ENCODE measurements at places on chromosomes 7 and 10. TPM values are rescaled to one million over a fixed set of nuclear protein-coding genes. Genes with fewer than 3 reads are reported as not detected.

DNA sequence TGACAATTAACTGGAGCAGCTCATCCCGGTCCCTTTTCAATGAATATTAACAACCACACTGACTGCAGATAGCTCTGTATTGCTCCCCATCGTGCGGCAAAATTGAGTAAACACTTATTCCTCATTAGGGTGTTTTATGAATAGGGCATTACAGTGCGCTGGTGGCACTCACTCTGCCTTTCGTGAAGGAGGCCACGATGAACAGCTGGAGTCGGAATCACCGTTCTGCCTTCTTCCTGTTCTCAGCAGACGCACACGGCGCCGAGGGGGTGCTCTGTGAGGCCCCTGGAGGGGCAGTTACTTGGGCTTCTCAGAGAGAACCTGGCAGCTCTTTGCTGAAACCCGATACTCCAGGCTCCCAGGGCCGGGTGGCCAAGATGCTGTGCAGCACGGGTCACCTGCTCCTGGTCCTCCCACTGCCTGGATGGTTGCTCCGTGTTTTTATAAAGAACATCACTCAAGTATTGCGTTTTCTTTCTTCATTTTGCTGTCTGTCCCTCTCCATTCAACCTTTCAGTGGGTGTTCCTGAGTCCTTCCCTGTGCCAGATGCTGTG is 241.9 kb downstream of the GLRX3 start:
- DNase-seq, result no peak

PRKRIP1 gene
- 13.2 TPM for total RNA-seq

- DNase-seq, result no peak
These were observed 261.0 kb upstream of the KLF6 start for GRCh38 chr10:4046030-4046429.

- DNase-seq, result no peak
These were observed 187.7 kb downstream of the PTPN20 start for GRCh38 chr10:47098964-47099363.

DNA sequence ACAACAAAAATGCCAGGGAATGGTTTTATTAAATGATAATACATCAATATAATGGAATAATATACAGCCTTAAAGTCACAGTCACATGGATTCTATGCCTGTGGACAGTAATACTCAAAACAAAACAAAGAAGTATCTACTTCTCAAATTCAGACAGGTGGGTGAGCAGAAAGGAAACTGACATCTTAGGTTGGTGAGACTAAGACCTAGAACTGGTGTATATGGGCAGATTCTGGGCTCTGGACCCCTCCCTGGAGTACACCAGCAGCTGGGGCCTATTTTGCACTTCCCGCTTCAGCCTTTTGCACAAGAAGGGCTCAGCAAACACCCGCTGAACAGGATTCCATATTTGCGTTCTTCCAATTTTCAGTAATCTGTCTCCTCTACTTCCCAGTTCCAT is 5.4 kb upstream of the FIS1 start:
- DNase-seq, result no peak

DNA sequence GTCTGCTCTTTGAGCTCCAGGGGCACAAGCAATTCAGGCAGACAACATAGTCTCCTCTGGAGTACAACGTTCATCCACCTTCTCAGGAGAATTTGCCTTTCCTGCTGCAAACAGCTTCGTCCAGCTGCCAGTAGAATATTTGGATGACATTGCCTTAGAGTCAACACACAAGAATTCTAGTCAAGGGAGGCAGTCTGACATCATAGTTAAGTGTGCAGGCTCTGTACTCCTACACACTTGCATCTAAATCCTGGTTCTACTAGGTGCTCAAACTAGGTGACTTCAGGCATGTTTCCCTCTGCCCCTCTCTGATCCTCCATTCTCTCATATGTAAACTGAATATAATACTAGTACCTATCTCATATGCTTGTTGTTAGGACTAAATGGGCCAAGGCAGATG is 314.8 kb downstream of the HPSE2 start:
- no peak for DNase-seq

LIPJ gene
- total RNA-seq, result not detected

DNA sequence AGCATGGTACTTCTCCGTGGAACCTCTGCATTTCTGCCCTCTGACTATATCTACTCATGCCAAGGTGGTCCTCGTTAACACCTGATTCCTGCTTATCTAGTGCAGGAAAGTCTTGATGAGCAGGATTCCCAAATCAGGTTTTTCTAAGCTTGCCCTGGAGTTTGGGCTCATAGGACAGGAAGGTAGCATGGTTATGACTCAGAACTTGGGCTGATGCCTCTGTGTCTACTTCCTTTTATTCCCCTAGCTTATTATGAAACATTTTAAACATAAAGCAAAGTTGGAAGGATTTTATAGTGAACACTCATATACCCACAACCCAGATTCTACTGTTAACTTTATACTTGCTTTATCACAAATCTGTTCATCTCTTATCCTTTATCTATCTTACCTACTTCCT is 5.6 kb downstream of the SUFU start:
- DNase-seq, result no peak

ZNF727 gene
- not detected for total RNA-seq

ZPBP gene
- total RNA-seq, result not detected

DNA sequence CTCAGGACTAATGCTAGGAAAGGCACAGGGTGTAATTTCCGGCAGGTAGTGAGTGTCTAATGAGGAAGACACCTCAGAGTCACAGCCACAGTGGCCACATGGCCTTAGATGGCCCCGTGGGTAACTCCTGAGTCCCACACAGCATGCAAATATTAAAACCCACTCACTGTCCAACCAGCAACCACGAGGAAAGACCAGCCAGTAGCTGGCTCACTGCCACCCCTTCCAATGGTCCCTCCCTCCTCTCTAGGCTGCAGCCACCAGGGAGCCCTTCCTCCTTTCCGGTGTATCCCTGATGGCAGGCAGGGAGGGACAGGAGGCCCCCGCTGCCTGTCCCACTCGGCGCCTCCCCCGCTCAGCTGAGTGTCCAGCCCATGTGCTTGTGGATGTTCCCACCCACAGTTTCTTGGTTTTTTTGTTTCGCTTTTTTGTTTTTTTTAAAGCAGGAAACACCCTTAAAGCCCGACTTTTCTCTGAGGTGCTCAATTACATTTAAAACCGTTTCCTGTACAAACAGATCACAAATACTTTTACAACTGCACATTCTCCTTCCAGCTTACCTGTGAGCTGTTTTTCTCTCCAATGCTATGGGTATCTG is 9.2 kb downstream of the BNIP3 start:
- no peak for DNase-seq

GRCh38 chr10:22386503-22386902 is 41.2 kb downstream of the SPAG6 start:
- no peak for DNase-seq

GRCh38 chr10:78980815-78981214 is 88.0 kb upstream of the ZMIZ1 start:
- no peak for DNase-seq

- DNase-seq, result no peak
These were observed 2.9 kb upstream of the SPAG6 start for GRCh38 chr10:22342421-22342820.

- DNase-seq, result no peak
These were observed 33.3 kb upstream of the TM9SF3 start for GRCh38 chr10:96619796-96620773.

DNA sequence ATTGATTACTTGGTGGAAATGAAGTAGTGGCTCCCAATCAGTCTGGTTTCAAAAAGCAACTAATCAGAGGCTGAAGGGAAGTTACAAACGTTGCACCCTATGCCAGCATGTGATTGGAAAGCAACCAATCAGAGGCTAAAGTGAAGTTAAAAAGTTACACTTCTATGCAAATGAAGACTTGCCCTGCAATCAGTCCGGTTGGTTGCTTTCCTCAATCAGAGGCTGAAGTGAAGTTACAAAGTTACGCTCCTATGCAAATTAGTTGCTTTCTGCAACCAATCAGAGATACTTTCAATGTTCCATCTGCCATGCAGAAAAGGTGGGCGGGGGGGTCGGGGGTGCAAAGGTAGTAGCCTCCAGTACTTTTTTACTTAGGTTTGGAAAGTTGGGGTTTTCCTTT is 1077.1 kb downstream of the TYW1 start:
- DNase-seq, result no peak

NPTX2 gene
- 0.07 TPM for total RNA-seq

GRCh38 chr7:138442822-138443221 is 17.2 kb upstream of the TRIM24 start:
- DNase-seq, result no peak

- no peak for DNase-seq
These were observed 715.7 kb upstream of the SORCS1 start for GRCh38 chr10:107880185-107880584.

SH3PXD2A gene
- 5.8 TPM for total RNA-seq

CRTAC1 gene
- not detected for total RNA-seq

DNA sequence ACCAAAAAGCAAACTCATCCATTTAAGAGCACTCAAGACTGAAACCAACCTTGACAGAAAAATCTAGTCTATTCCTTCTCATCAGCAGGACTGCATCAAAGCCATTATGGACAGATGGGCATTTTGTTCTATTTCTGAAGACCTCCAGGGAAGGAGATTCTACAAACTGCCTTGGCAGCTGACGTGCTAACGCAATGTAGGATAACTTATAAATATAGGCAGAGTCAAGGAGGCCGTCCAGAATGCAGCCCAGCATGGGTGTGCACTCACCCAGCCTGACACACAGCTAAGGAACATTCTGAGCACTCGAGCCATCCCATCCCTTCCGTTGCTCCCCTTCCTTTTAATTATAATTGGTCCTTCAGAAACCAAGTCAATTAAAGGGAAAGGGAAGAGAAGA is 25.3 kb upstream of the NEBL start:
- no peak for DNase-seq

- DNase-seq, result no peak
These were observed 8.6 kb downstream of the IPMK start for GRCh38 chr10:58258977-58259692.

- DNase-seq, result no peak
These were observed 5.0 kb upstream of the PDK4 start for GRCh38 chr7:95601316-95601715.

TCF7L2 gene
- total RNA-seq, result 5.4 TPM

OR2A7 gene
- total RNA-seq, result 2.0 TPM

GRCh38 chr7:23450518-23450917 is 19.8 kb downstream of the IGF2BP3 start:
- no peak for DNase-seq

DNA sequence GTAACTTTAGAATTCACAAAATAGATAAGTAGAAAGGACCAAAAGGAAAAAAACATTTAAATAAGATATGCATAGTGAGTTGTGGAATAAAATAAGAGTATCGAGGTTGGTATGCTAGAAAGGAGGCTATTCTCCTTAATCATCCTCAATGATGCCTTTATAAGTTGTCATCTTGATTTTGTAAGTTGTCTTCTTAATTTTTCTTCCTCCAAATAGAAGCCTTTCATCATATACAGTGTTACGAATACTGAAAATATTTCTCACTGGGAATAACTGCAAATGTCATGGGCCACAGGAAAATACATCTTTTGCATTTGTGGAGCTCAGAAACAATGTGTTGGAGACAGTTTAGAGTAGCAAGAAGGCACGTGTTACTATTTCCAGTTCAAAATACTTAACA is 31.5 kb upstream of the PRTFDC1 start:
- DNase-seq, result no peak

DNA sequence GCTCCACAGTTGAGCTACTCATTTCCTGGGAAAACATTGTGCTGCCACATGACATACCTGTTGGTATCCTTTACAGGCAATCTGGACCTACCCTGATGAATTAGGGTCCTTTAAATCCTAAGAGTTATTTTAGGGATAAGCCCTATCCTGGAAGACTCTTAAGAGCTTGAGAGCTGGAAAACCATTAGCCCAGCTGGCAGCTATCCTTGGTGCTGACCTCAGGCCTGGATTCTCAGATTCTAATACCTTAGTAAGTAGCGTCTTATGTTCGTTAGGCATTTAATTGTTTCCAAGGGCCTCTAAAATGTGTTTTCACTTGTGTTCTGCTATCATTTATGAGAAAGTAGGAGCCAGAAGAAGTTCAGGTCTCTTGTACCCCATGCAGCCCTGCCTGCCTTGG is 93.0 kb upstream of the SORCS3 start:
- DNase-seq, result no peak

- no peak for DNase-seq
These were observed 5.7 kb downstream of the HECTD2 start for GRCh38 chr10:91415816-91416215.

DNA sequence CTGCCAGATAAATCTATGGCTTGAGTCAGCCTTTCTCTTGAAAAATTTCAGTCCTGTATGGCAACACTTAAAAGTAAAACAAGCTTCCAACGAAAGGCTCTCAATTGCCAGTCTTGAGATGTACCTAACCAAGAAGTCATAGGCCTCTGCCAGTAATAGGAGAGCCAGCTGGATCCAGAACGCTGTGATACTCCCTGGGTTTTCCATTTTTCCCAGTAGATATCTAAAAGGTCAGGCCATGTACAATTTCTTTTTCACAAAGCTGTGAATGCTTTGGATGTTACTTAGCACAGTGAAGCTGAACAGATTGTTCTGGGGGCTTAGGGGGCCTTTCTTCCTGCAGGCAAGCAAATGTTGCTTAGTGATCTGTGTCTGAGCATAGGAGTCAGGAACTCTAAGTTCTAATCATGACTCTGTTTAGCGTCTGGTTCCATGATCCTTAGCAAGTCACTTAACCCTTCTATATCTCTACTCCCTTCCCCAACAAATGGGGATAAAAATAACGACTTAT is 86.5 kb downstream of the ARMH3 start:
- no peak for DNase-seq

GRCh38 chr7:129729511-129729910 is 118.0 kb downstream of the NRF1 start:
- DNase-seq, result no peak

LRGUK gene
- 0.06 TPM for total RNA-seq

CPA1 gene
- total RNA-seq, result not detected

- no peak for DNase-seq
These were observed 7.4 kb upstream of the APBB1IP start for GRCh38 chr10:26430641-26431163.

NEUROD6 gene
- not detected for total RNA-seq

VSTM4 gene
- total RNA-seq, result 0.29 TPM

CHN2 gene
- 5.1 TPM for total RNA-seq

- DNase-seq, result no peak
These were observed 19.9 kb upstream of the LMOD2 start for GRCh38 chr7:123635551-123636359.

DNA sequence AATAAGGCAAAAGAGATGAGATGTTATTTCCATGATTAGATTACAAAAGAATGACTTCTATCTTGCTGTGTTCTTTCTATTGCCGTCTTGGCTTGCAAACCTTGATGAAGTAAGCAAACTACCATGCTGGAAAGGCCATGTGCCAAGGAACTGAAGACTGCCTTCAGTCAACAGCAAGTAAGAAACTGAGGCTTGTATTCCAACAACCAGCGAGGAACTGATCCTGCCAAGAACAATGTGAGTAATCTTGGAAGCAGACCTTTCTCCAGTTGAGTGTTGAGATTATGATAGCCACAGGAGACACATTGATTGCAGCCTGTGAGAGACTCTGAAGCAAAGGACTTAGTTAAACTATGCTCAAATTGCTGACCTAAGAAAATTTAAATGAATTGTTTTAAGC is 164.6 kb upstream of the GRM3 start:
- DNase-seq, result no peak

DNA sequence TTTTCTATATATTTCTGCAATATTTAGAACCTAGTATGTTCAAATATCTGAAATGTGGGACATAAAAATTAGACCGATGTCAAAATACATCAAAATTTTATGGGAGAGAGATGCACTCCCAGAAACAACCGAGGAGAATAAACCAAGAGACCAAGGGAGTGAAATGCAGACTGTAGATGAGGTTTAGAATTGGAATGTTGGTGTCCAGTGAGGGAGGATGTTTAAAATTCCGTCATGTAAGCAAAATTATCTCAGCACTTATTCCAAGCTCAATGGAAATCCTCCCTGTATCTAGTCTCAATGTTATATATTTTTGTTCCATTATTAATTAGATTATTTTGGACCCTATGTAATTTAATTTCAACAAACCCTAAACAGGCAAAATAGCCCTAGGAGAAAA is 61.9 kb upstream of the MAGI2 start:
- DNase-seq, result no peak

KIF20B gene
- 23.6 TPM for total RNA-seq

Data from epithelial cell of proximal tubule (primary cell).